Renal pelvis (tissue), 12 donors: ENCODE measurements at places on chromosomes 6 and 20. TPM values are rescaled to one million over a fixed set of nuclear protein-coding genes. Genes with fewer than 3 reads are reported as not detected.

RALGAPA2 gene
- 16.4 TPM for polyA plus RNA-seq

TAP2 gene
- polyA plus RNA-seq, result 13.1 TPM

ARMC2 gene
- 16.1 TPM for polyA plus RNA-seq

PDE10A gene
- 18.3 TPM for polyA plus RNA-seq

PRDM1 gene
- polyA plus RNA-seq, result 3.1 TPM

TJAP1 gene
- polyA plus RNA-seq, result 45.1 TPM

SGK2 gene
- 38.4 TPM for polyA plus RNA-seq

SAMD3 gene
- polyA plus RNA-seq, result 0.64 TPM

CD93 gene
- 36.2 TPM for polyA plus RNA-seq

PRICKLE4 gene
- polyA plus RNA-seq, result 3.2 TPM

NNAT gene
- 114 TPM for polyA plus RNA-seq

ADGRB3 gene
- 2.8 TPM for polyA plus RNA-seq

DNA sequence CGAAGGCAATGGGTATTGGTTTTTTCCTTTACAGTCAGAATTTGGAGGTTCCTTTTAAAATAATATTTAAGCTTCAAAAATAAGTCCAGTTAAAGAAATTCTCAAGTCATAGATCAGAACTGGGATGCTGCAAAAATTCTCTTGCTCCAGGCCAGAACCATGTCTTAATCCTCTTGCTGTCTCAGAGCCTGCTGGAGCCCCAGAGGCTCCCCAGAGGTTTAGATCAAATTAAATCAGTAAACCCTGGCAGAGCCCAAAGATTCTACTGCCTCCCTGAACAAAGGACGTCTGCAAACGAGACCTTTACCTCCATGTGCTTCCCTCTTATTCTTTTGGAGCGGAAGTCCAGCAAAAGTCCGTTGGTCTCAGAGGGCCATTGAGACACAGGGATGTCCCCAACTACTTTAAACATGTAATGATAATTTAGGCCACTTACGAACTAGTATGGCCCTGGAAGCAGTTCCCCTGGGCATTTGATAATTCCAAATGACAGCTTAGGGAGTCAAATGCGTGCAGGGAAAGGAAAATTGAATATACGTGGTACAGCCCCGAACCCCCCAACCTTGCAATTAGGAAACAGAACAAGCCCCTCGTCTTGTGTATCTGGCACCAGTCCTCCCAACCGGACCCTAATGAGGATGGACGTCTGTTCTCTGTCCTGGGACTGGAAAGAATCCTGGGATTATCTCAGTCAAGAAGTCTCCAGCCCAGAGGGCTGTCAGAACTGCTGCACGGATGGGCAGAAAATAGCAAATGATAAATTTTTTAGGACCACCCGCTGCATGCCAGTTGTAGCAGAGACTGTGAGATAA lies 31.5 kb downstream of the SULF2 start:
- no peak for DNase-seq

GRCh38 chr6:1321738-1322137 lies 9.8 kb downstream of the FOXQ1 start:
- no peak for DNase-seq

DNA sequence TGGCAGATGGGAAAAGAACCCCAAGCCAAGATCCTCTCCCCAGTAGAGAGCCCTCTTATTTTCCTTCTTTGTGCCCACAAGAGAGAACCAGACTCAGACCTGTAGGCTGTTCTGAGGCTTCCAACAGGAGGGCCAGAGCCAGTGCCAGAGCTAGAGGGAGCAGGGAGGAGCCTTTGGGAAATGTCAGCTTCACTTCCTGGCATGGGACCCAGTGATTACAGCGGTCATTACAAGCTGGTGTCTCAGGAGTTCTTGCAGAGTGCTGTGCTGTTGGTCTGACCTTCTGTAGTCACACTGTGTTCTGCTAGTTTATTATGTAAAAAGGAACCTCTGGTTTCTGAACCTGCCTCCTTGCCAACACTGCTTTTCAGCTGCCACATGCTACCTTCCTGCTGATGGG lies 38.9 kb downstream of the STK35 start:
- no peak for DNase-seq

GRCh38 chr20:21548390-21549035 lies 34.6 kb upstream of the NKX2-2 start:
- no peak for DNase-seq

DNA sequence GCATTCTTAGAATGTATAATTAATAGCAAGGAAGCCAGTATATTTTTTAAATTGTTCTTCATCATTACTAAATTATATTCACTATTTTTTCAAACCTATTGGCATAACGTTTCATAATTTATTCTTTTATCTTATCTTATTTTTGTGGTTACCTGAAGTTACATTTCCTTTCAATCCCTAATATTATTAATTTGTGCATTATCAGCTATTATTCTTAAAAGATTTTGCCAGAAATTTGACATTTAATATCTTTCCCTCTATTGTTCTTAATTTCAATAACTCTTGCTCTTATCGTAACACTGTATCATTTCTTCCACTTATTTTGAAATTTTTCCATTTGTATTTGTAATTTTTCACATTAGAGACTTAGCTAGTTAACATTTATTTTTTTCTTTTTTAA lies 18.4 kb downstream of the OR14J1 start:
- DNase-seq, result no peak

DNA sequence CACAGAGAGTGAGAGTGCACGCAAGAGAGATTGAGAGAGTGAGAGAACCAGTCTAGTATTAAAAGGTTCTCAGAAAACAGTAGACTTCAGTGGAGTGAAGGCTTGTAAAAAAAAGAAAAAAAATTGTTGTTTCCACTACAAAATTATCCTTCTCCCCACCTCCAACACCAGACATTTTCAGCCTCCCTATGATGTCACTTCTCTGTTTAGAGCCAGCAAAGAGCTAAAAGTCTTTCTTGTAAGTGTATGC lies 77.8 kb downstream of the BACH2 start:
- no peak for DNase-seq

DNA sequence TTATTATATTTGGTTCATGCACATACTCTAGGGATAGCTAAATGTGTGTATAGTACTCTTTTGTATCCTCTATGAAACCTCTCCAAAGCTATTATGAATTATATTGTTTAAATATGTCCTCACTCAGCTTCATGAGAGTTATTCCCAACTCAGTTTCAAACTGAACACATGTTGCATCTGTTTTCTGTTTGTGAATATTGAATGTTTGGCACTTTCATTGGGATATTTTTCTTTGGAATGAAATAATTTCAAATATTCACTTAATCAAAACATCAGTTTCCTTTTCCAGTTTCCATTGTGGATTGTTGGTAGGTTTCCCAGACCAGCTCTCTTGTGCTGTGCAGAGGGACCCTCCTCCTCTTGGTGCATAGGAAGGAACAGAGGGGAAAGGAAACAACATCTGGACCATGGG lies 46.6 kb downstream of the HDAC2 start:
- no peak for DNase-seq

GRCh38 chr6:70380771-70381416 lies 32.4 kb upstream of the FAM135A start:
- no peak for DNase-seq

DNA sequence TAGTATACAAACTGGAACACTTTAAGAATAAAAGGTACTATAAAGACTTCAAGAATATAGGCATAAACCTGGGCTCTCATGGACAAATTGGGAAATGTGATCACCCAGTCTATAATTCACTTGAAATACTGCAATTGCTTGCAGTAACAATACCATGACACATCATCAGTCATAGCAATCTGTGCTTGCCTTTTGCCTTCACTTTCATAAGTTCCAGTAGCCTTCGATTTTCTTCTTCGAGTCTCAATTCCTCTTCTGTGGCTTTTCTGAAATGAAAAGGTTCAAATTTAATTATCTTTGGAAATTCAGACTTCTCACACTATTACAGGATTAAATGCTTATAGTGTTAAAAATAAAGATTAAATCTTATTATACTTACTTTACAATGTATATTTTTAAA lies 96.3 kb upstream of the ZBTB24 start:
- DNase-seq, result no peak

DNA sequence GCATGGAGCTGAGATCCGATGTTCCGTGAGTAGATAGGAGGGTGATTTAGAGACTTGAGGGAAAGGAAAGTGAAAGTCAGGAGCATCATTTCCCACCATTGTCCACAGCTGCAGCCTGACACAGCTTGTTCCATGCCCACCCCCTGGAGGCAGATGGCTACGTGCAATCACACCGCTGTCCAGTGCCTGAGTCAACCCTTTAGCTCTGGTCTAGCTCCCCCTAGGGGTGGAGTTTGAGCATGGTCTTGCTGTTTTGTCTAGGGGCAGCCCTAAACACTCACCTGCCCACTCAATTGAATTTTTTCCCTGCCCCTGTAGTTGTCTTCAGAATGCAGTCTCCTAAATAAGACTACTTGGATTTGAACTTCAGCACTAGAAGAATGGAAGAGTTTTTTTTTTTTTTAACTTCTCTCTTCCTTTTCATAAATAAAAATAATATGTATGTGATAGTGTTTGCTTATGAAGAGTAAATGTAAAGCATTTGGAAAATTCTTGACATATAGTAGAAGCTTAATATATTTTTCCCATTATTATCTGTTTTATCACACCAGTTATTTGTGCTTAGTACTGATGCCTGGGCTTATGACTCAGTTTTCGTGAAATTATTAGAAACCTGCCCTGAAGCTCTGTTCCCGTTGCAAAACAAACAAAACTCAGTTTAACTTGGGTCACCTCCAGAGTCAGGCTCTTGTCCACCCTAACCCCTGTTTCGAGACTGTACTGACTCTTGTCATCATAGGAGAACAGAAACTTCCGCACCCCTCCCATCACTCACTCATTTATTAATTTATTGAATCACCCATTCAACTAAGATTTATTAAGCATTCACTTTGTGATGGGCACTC lies 814.8 kb downstream of the MAFB start:
- DNase-seq, result peak; percentile 71

GRCh38 chr20:58092353-58092752 lies 136.1 kb downstream of the ANKRD60 start:
- DNase-seq, result no peak

GRCh38 chr6:40671694-40672050 lies 84.5 kb upstream of the LRFN2 start:
- DNase-seq, result no peak

GRCh38 chr20:35129647-35130069 lies 17.5 kb downstream of the EDEM2 start:
- no peak for DNase-seq

DNA sequence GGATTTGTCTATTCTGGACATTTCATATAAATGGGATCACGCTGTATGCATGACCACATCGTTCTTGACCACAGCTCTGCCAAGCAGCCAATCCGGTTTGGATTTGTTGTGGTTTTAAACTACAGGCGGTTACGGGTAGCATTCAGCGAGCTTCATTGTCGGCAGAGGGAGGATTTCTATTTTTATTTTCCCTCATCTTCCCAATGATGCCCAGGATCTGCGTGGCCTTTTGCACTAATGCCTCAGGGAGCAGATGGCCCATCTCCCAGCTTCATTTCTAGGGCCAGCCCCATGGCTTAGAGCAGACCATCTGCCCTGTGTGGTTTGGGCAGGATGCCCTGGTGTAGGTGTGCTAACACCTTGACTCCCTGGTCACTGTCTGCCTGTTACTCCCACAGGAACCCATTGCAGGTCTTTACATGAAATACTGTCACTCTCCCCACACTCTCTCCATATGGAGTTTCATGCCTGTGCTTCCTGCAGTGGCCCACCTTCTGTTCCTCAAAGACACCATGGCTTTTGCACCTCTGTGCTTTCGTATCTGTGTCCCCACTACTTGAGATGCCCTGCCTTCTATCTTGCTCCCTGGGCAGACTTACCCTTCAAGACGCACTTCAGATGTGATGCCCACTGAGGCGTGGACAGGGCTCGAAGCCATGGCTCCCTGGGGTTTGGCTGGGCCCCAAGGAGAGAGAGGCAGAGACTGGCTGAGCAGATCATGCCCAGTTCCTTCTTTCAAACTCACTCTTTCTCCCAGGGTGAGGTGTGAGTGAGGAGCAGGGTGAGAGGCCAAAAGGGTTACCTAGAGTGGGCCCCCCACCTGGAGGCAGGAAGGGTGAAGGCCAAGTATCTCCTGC lies 26.0 kb downstream of the SDCBP2 start:
- no peak for DNase-seq

DNA sequence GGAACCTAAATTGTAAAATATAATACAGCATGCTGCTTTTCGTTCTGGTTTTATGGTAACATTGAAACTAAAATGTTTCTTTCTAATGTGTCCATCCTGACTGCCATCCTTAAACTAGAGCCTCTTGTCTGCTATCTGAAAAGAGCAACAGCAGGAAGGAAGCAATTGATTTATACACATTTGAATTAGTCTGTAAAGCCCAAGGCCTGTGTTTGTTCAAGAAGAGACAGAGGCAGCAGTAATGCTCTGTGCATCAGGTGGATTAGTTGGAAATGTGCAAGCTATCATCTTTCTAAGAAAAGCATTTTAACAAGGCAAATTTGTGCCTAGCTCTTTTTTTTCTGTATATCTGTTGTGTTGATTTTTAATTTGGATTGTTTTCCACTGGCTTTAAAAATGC lies 128.6 kb downstream of the SCAF8 start:
- DNase-seq, result no peak

GRCh38 chr20:49399329-49399728 lies 83.1 kb downstream of the KCNB1 start:
- no peak for DNase-seq

DNA sequence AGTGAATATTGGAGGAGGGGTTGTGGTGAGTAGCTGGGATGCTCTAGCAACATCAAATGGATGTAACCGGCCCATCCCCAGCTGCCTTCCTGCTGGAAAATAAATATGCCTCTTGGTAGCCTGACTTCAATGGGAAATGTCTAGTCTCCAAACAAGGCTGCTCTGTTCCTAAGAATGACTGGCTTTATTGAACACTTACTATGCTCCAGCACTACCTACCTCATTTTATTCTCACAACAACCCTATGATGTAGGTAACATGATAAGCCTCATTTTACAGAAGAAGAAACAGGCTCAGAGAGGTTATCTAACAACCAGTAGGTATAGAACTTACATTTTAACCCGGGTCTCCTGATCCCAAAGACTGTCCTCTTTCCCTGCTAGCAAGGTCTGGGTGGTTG lies 93.6 kb downstream of the FYN start:
- no peak for DNase-seq

DNA sequence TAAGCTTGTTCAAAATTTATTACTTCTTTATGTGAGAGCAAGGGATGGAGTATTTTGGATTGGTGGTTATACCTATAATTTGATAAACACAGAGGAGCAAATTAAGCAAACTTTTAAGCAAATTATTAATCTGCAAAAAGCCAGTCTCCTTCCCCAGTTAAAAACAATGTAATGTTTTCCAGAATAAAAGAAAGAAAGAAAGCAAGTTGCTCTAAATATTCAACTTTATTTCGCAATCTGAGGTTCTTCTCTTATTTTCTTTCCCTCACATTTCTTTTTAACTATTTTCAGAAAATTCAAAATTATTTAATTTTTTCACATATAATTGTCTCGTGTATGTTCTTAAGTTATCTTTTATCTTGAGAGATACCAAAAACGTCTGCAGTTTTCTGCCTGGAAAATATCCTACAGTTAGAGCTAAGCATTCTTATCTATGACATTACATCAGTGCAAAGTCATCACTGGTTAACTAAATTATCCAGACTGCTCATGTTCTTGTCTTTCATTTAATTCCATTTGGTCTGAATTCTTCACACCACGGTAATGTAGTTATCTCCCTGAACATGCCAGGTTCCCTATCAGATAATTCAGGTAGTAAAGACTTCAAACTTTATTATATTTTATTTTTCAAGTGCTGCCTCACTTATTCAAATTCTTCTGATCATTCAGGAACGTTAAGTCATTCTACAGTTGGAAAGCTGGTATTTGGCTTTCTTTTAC lies 3.3 kb upstream of the CNKSR3 start:
- no peak for DNase-seq
